ENCODE measurements at places on chromosomes 1 and 21.

DNA sequence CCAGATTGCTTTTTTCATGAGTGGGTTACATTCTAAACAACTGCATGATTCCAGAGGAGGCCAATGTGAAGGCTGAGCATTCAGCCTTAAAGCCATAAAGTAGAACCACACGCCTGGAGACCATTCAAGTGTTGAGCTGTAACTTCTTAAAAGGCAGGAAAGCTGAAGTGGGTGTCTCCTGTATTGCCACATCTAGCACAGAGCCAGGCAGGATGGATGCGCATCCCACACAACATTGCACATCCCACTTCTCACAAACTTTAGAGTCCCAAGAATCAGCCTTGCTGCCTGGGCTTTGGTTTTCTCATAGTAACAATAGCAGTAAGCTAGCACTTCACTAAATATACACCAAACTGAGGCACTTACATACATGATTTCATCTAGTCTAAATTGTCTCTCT, 151.7 kb downstream of the DAB1 start:
- DNase-seq, result no peak

DNA sequence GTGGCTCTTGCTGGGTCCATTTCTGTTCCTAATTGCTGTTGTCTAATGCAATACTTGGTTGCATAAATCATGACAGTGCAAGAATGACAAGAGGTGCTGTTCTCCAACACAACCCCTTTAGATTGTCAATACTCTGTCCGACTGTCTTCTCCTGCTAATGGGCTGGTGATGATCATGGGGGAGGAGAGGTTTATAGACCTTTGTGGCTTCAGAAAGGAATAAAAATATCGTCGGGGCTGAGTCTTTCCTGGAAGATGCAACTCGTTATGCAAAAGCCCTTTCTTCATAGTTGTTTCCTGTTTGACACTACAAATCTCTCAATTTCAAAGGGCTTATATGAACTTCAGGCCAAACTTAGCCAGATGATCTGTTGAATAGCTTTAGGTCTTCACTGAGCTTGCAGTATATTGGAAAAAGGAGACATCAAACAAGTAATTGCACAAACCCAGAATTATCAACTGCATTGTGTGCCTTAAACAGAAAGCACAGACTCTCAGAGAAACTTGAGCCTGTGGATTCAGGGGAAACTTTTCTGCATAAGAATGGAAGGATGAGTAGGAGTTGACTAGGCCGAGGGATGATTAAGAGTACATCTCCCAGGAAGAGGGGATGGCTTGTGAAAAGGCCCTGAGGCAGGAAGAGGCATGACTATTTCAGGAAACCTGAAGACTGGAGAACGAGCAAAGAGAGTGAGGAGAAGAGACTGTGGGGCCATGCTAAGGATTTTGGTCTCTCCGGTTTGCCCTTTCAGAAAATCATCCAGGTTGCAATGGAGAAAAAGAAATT, 107.6 kb downstream of the TSEN15 start:
- DNase-seq, result no peak

DNA sequence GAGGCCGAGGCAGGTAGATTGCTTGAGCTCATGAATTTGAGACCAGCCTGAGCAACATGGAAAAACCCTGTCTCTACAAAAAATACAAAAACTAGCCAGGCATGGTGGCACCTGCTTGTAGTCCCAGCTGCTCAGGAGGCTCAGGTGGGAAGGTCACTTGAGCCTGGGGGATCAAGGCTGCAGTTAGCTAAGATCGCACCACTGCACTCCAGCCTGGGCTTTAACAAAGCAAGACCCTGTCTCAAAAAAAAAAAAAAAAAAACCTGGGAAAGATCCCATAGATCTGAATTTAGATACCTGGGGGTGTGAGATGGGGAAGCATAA, 32.9 kb downstream of the NIBAN1 start:
- no peak for DNase-seq

DNA sequence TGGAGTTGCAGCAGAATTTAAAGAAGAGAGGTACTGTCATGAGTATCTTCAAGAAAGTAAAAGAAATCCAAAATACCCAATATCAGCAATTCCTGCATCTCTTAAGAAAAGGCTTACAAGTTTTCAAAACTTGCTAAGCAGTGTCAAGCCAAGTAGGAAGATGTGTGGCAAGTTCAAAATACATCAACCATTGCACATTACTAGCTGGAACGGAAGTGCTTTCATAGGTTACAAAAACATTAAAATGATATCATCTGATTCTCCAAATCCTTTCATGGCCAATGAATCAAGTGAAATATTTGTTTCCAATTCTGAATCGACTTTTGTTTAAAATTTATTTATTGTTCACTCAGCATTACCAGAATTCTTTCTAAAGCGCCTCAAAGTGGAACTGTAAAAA, 5.7 kb upstream of the ABCA4 start:
- no peak for DNase-seq

DNA sequence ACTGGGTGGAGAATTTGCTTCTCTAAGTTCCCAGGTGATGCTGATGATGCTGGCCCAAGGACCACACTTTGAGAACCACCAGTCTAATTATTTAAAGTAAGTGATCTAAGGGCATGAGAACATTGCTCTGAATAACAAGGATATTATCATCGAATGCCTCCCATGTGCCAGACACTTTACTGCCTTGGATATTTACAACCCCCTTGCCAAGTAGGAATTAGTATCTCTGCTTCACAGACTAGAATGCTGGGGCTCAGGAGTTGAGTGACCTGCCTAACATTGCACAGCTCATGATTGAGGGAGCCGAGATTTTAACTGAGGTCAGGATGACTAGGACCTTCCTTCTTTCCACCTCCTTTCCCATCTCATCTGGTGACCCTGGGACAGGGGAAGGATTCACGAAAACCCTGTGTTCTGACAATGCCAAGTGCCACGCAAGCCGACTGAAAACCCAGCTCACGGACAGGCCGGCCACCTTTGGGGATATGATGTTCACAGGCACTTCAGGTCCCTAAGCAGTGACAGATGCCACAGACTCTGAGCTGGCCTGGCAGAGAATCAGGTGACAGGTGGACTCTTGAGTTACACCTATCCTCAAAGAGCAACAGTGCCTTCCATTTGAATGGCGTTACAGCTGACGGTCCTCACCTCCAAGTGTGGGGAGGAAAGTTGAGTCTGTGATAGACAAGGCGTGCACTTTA, 230.7 kb downstream of the TOMM20 start:
- no peak for DNase-seq

DNA sequence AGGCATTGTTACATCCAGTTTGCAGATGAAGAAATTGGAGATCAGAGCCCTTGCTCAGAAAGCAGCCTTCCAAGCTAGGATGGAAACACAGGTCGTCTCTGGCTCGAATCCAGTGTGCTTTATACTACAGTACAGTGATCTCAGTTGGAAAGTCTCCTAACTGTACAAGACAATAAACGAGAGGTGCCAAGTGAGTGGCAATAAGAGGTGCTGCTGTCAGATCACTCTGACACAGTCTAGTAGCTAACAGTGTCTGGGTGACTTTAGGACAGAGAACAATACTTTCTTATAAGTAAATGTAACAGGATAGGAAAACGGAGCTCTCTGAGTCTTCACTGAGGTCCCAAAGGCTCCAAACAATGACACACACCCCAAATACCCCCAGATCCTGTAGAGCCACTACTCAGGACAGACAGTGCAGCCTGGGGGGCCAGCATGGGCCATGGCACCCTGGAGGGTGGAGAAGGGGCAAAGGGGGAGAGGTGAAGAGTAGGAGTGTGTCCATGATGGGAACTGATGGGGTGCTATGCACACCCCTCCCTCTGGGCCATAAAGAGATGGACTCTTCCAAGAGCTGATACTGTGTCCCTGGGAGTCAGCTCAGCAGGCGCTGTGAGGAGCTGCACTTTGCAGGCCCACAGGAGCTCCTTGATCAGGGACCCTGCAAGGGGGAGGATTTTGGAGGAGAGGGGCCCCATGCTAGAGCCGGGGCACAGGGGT, 3.3 kb downstream of the SH3BGR start:
- no peak for DNase-seq

DNA sequence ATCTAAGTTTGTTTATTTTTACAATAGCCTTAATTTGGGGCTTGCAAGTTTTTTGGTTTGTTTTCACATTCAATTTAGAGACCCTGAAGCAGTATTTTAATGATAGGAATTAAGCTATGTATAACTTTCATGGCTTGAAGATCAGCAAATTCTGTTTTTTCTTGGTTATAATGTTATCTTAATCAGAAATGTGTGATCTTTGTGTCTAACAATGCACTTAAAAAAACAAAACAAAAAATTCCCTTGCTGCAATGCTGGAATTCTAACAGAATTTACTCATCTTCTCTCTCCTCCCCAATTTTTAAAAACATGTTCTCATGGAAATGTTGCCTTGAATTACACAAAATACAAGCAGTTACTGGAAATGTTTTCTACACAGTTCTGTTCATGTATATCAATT, 113.1 kb downstream of the OLFML2B start:
- no peak for DNase-seq

GRCh38 chr1:56774067-56774609, 45.1 kb downstream of the FYB2 start:
- no peak for DNase-seq

DNA sequence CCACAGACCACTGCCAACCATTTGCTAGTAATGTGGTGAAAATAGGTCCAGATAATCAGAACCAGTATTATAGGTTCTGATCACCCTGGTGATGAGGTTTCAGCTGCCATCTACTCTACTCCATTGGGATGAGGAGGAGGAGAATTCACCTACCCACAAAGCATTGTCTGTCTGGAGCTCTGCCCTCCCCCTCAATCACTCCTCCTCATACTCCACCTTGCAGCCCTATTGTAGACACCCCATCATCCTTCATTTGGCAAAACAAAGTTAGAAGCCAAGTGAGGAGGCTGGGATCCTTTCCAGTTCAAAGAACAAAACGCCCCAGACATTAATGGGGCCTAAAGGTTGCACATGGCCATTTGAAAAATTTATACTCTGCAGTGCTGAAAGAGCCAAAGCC, 157.4 kb upstream of the L1TD1 start:
- no peak for DNase-seq

DNA sequence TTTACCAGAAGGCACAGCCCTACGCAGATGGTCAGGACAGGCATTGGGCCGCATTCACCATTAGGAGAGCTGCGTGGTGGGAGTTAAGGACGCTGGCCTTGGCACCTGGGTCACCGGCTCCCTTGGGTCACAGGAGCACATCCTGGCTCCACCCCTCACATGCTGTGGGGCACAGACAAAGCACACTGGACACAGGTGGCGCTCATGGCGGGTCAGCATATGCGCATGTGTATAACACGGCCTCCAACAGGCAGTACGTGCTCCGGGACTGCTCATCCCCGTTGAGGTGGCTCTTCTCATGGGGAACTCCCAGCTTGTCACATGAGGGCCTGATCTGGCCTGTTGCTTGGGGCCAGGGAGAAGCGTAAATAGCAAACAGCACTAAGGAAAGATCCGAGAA, 25.0 kb downstream of the PGBD5 start:
- no peak for DNase-seq

- no peak for DNase-seq
Measured at GRCh38 chr1:160646711-160647328, at the start of gene SLAMF1. Gene SLAMF1 (minus strand): TSS chr1:160647044. CDS start chr1:160646945, 99 bp downstream.

GRCh38 chr1:17822741-17823426, 67.8 kb downstream of the ACTL8 start:
- DNase-seq, result no peak

GRCh38 chr1:33960188-33960895, 96.5 kb downstream of the HMGB4 start:
- DNase-seq, result no peak

DNA sequence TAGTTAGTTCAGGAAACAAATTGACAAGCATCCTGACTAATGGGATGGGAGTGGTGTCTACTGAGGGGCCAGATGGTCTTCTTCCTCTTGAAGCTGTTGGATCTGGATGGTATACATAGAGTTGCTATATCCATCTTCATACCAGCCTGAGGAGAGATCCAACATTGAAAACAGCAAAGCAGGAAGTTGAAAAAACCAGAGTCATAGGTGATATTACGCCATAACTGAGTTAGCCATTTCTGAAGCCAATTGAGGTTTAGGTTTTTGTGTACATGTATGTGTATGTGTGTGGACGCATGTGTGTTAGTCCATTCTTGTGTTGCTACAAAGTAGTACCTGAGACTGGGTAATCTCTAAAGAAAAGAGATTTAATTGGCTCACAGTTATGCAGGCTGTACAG, 2.3 kb upstream of the TSPAN2 start:
- no peak for DNase-seq

DNA sequence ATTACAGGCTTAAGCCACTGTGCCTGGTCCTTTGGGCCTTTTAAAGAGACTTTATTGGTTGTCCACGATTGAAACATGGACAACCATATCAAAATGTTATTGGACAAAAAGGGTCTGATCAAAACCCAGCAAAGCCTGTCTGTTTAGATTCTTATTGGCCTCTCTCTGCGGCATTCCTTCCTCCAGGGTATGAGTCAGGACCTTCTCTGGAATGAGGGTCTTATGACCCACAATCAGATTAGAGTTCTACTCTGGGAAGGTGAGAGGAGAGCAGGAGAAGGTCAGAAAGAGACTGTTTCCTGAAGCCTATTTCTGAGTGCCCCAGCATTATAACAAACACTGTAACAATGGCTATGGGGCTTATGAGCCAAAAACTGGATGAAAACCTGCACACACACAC, 7.9 kb downstream of the LURAP1 start:
- no peak for DNase-seq

- DNase-seq, result no peak
Measured at GRCh38 chr1:186745531-186746146, 65.4 kb upstream of the PTGS2 start.

DNA sequence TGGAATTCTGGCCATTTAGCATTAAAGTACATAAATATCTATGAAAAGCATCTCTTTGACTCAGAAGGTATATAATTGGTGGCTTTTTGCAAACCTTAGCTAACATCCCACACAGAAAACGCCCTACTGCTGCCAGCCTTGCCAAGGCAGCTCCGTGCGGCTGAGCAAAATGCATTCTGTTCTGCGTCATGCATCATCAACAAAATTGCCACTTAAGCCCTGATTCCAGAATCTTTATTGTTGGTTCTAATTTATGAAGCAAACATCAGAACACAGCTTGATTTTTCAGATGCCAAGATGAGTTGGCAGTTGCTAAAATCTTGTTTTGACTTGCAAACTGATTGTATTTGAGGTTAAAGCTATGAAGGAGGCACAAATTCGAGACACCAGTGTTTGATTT, 314.9 kb upstream of the DEPDC1 start:
- no peak for DNase-seq

GRCh38 chr1:184028854-184029623, 8.5 kb downstream of the COLGALT2 start:
- DNase-seq, result no peak

GRCh38 chr1:43327549-43328292, 9.9 kb upstream of the MPL start:
- no peak for DNase-seq
